C1 segment of cervical spinal cord (tissue), 14 donors: ENCODE measurements at places on chromosomes 13 and 19.
A peak's percentile ranks its signal among the peaks of the same experiment; 100 is the strongest.

DNA sequence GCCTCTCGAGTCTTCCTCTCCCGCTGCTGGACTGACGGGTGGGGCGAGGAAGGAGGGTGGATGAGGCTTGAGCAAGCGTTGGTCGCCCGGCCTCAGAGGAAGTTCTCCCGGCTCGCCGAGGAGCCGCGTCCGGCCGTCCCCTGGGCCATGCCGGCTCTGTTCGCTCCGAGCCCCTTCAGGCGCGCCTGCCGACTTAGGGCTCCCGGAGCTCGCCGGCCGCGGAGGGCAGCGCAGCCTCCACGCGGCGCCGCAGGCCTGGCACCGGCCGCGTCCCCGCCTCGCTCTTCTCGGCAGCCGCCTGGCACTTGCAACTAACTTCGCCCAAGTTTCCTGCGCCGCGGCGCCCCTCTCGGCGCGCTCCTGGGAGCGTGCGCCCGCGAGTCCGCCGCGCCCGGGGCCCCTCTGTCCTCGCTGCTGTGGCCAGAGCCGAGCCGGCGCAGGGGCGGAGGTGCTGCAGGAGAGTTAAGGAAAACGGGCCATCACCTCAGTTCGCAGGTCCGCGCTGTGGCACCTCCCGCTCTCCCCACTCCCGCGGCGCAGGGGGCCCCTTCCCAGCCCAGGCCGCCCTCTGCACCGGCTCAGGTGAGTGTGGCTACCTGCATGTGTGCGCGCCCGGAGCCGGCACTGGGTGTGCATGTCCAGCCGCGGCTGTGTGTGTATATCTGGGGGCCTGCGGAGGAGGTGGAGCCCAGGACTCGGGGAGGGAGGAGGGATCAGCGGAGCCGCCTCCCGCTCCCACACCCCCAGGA is 641 bp upstream of the SOX21 start:
- no peak for DNase-seq

GRCh38 chr19:54207983-54208783 is 7.5 kb downstream of the RPS9 start:
- DNase-seq: no peak

DNA sequence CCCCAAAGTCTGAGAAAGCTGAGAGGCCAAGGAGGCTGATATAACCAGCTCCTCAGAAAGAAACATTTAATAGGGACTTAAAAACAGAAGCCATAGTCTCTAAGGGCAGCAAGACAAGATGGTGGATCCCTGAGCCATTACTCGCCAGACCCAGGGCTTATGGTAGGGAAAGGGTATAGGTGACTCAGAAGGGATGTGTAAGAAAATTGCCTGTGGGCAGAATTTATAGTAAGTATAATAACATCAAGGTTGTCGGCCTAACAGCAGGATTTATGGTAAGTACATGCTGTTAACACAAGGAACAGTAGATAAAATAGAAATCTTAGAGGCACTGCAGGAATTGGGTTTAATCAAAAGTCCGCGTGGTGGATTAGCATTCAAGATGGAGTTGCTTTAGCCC is 14.7 kb downstream of the KBTBD6 start:
- DNase-seq: no peak

DNA sequence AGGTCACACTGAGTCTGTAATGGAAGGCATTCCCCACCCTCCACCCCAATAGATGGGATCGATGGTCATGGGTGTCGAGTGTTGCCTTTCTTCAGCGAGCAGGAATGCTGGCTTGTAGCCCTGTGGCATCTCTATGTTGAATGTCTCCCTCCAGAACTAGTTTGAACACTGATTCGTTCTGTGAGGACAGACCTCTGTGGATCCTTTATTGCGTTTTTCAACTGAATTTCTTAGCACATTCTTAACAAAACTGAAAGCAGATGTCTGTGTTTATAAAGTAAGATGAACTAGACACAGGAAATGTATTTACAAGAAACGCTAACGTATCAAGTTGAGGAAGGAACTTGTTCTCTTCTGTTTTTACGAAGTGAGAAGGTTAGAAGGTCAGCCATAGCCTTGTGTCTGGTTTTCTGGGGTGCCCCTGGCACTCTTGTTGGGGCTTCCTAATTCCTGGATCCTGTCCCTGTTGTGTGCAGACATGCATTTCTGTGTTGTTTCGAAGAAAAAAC is 36.8 kb upstream of the TM9SF2 start:
- no peak for DNase-seq

DNA sequence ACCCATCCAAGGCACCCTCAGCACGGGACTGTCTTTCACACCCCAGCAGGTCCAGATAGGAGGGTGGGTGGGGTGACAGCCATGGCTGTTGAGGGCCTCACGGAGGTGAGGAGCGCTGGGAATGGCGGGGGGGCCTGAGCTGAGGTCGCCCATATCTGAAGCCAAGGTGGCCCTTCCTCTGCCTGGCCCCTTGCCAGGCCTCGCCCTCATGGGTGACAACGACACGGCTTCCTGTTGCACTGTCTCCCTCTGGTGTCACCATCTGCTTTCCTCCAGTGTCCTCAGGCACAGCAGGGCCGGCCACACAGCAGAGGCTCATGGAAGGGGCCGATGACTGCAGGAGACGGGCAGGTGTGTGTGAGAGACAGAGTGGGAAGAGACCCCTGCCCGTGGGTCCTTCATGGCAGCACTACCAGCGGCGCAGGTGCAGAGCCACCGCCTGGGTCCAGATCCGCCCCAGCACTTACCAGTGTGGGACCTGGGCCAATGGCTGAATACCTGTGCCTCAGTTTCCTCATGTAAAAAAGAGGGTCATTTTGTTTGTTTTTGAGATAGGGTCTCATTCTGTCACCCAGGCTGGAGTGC is 8.1 kb upstream of the NKPD1 start:
- DNase-seq: no peak

GRCh38 chr19:18961767-18962620 is 21.0 kb upstream of the HOMER3 start:
- no peak for DNase-seq

DNA sequence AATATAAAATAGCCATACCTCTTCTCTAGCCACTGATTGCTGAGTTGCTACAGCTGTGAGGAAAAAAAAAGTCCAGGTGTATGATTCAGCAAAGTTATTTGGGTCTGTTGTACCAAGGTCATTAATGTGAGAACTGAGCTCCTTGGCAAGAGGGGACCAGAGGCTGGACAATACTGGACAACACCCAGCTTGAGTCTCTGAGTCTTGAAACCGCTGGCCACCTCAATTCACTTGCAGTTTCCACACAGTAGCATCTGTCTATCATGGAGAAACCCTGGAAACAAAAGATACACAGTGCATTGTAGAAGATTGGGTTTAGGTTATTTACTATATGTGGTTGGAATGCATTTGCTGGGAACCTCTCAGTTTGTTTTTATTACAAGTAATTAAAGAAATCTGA is 60.4 kb downstream of the WDFY2 start:
- no peak for DNase-seq

DNA sequence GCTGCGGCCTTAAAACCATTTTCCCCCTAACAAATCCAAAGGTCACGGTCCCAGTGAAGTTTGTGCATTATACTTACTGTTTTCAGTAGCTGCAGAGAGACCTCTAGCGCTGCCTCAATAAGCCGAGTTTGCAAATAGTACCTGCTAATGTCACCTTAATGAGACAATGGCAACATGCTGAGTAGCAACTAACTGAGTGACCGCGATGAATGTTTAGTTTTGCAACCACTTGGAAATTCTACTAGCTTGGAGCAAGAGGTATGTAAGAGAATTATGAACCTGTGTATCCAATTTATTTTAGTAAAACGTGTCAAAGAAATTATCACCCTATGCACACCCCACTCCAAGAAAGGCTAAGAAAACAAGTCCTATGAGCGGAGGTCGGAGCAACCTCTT is 1.2 kb downstream of the KPNA3 start:
- DNase-seq: no peak

- DNase-seq: peak; percentile 68
Observed at GRCh38 chr19:13029893-13030292, 34.6 kb downstream of the NFIX start.

DNA sequence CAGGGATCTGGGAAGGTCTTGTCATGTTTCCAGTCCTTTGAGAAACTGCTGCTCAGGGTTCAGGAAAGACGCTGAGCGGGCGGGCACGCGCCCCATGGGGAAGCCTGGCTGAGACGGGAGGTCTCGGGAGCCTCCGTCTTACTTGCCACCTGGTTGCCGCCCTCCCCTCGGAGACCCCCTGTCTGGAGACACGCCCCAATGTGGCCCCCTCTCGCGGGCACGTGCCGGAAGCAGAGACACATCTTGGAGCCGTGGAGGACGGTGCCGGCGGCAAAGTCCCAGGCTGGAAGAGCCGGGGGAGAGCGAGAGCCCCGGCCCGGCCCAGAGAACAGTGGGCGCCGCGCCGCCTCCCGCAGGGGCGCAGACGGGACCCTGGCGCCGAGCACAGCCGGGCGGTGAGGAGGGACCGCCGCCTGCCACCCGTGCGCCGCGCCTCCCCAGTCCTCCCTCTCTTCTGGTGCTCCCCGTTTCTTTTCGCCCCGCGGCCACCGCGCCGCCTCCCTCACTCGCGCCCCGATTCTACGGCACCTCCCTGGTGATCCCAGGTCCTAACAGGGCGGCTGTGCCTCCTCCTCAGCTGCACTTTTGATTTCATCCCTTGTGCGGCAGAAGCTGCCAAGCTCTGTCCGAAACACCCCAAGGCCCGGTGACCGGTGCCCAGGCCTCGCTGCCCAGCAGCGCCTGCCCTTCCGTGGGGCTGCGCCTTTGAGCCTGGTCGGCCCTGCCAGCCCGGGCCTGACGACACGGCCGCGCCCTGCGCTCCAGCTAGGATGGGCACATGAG is 15.5 kb downstream of the GJB2 start:
- no peak for DNase-seq

DNA sequence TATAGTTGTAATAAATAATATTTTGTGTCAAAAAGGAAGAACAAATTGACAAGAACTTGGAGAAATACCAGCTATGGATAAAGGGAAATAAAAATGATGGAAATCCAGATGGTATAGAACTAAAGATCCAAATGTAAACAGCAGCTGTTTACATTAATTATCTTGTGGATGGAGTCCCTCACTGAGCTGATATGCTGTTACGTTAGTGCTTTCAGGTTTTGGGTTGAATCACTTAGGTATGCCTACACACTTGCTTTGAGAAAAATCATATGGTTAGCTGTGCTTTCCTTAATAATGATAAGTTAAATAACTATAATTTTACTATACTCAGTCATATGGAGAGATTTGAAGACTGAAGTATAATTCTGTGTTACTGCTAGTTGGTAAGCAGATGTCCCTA is 27.7 kb downstream of the WASF3 start:
- DNase-seq: no peak

DNA sequence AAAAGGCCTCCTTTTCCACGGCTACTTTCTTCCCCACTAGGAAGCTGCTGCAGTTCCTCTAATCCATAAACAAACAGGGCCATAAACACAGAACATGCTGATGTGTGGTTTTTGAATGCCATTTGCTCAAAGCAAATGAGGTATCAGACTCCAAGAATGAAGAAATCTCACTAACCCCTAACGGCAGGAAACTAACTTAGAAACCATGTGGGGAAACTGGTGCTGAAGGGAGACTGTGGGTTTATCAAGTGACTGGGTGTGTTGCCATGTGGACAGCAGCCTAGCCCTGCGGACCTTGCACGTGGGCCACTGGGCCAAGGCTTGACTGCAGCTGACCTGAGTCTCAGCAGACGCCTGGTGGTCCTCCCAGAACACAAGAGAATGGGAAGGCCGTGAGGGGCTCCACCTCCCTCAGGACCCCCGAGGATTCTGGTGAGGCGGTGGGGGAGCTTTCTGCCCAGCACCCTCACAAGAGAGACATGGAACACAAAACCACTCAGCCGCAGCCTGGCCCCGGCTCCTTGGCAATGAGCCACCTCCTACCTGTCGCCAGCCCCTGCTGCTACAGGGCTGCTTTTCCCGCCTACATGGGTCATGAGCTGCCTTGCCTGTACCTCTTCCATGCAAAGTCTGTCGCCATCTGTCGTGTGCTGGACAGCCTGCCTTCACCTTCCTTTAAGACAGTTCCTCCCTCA is 10.6 kb downstream of the SLC15A1 start:
- DNase-seq: no peak

DNA sequence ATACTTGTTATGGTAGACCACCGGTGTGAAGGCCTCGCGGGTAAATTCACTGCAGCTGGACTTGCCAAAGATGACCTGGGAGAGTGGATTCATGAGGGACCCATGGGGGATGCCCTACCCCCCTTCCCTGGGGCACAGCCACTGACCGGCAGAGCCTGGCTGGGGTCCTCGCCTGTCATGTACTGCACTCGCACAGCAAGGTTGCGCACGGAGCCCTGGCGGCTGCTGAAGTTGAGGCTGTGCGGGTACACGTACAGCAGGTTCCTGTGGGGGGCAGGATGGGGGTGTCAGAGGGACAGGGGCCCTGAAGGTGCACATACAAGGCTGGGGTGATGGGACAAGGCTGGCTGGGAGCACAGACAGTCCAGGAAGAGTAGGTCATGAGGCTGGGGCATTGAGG is 1.4 kb upstream of the ANGPTL8 start:
- DNase-seq: no peak

DNA sequence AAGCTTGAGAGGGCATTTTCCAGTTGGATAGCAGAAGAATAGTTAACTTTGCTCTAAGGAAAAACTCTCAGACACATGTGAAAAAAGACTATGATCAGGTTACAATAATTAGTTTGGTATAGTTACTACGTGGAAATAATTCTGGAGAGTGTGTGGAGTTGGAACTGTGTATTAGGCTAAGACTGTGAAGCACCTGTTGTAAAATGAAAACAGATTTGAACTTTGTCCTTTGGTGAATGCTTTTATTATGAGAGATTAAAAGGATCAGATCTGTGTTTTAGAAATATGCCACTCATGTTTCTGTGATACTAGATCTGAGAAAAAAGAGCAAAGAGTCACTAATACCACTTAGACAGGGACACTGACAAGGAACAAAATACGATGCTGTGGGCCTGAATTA is 807.5 kb upstream of the ATXN8OS start:
- no peak for DNase-seq

DNA sequence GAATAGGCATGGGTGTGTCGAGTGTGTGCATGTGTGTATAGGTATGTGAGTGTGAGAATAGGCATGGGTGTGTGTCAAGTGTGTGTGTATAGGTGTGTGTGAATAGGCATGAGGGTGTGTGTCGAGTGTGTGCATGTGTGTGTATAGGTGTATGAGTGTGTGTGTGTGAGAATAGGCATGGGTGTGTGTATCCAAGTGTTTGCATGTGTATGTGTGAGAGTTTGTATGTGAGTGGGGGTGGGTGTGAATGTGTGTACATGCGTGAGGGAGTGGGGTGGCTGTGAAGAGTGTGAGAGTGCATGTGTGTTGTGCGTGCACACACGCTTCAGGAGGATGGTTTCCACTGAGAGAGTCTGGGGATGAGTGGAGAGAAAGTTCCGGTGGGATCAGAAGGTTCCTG is 13.5 kb downstream of the EVI5L start:
- DNase-seq: no peak
